Caki2 (cell line): ENCODE measurements at places on chromosomes 2 and 18.

DNA sequence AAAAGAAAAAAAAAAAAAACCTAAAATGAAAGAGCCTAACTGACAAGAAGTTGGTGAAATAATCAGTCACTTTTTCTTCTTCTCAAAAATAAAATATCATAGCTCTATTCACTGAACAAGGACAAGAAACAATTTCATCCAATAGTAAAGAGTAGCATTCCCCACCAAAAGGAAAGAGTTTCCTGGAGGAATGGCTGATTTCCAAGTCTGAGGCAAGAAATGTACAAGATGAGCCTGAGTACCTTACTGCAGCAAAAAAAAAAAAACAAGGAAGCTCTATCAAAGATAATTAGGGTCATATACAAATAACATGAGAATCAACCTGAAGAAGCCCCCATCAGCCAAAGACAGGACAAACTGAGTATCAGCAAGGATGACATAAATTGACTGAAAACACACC, 11.5 kb downstream of the ROCK1 start:
- DNase-seq, result no peak

- DNase-seq, result peak; percentile 8
Measured at GRCh38 chr2:171893196-171893823, 734 bp downstream of the SLC25A12 start.

GRCh38 chr2:15421753-15422152, 139.4 kb downstream of the NBAS start:
- no peak for DNase-seq

DNA sequence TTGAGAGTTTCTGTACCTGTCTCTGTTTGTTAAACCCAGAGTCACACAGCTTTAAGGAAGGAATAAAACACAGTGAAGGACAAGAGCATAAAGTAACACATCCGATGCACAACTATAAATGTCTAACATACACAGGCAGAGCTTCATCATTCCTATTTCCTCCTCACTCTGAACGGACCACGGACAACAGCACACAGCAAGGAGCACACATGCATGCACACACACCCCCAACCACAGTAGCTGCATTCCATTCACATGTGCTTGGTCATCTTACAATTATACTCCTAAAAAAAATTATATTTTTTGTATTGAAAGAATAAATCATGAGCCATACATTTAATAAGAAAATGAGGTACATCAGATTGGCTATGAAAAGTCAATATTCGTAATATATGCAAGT, 58.3 kb downstream of the ID2 start:
- DNase-seq, result no peak

DNA sequence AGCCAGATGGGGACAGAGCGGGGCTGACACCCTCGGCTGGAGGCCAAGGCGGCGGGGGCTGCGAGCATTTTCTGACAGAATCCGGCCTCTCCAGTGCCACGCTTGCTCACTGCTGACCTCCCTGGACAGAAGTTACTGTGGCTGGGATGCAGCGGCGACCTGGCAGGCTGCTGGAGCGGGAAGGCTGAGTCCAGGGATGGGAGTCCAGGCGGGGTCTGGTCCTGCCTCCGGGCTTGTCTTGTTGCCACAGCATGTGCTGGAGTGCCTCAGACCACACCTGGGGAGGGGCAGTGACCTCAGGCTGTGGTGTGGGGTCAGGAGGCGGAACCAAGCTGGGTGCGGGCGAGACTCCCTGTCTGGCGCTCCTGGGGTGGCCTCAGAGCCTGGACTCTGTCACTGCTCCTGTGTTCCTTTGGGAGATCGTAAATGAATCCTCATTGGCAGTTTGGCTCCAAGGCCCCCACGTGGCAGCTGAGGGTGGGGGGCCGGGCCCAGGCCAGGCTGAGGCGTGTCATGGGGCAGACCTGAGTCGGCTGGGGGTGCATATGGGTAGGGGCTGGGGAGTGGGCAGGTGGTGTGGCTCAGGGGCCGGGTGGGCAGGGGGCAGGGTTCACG, 5.5 kb downstream of the BOK start:
- no peak for DNase-seq

DNA sequence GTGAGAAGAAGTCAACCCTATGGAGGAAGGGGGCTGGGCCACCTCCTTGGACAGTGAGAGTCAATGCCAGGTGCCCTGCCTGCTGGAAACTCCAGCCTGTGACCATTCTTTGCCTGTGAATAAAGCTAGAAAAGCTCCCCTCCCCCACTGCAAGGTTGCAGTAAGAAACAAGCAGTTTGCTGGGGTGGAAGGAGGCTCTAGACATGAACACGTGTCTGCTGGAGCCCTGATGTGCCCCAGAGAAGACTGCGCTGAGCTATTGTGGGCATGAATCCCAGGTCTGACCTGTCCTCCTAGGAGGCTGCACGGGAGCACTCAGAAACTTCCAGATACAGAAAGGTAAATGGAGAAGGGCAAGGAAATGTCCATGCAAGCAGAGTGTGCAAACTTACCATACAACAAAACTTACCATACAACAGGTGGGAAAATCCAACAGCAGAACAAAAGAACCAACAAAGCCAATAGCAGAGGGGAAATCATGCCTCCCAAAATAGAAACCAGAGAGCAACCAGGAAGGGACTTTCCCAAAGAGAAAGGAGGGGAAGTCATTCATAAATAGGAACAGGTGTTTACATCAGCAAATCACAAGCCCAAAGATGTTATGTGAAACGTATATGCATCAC, 278.7 kb downstream of the BCL2 start:
- no peak for DNase-seq

DNA sequence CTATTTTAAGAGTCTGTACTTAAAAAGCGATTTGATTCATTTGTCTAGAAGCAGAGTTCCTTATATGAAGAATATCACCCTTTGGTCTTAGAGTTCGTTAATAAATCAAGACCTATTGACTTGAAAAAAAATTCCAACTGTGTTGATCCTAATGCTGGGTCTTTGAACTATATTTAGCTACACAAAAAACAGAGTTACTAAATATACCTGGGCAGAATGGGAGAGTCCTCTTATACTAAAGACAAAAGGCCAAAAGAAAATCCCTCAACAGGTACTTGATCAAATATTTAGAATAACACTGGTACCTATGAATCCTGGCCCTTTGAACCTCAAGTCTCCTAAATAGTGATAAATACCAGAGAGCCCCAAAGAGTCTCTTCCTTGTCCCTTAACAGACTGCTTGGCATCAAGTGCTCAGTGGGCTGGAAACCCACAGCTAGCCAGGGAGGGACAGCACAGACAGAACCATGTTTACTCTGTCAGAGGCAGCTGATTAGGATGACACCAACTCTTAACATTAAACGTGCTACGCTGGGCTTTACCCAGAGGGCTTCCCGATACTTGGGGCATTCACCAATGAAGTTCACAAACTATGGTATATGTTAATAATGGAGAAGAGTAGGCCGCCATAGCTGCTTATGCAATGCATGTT, 95.1 kb downstream of the FIGN start:
- peak; percentile 45 for DNase-seq

DNA sequence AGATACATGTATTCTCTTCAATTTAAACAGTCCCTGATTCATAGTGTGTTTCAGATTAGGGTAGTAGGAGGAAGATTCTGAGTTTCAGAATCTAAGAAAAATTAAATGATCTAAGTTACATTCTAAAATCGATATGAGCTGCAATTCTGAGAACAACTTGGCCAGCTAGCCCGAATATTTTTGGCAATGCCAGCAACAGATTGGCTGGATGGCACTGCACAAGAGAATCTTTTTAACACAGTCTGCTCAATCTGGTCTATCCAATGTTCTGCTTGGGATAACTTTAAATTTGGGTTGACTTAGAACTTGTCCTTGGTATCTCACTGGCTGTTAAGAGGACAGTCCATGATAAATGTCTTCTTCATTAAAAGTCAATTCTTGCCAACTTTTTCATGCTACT, 853.9 kb downstream of the NRXN1 start:
- DNase-seq, result no peak

DNA sequence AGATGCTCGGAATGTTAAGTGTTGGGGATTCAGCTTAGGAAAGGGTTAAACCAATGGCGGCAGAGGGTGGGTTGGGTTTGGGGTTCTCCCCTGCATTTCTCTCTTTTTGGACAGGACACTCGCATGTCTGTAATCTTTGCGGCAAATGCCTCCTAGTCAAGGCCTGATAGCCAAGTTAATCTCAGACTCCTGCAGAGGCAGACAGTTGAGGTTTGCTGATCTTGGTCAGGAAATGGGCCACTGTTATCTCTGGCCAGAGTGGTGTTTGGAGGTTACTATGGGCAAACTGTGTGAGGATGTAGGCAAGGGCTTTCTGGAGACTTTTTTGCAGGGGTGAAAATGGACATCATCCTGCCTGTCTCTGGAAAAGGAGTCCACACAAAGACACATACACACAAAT, 188.8 kb downstream of the SETBP1 start:
- no peak for DNase-seq

DNA sequence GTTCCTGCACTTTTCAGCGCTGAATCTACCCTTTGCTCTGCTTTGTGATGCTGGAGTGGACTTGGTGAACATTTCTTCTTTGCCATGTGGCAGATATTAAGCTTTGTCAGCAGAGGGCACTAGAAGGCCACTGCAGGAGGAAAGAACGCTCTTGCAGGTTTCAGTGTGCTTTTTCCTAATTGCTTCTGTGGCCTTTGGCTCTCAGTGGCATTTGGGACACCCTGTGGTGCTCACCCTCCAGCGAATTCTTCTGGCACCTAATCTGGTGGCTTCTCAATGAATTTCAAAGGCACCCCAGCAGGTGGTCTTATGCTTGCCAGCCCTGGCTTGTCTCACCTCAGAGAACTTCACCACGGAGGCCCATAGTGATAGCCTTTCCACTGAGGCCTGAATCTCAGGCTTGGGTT, 146.7 kb downstream of the MYO3B start:
- peak; percentile 20 for DNase-seq

- no peak for DNase-seq
Measured at GRCh38 chr2:165877565-165878550, 75.7 kb downstream of the TTC21B start.

GRCh38 chr2:70627211-70627898, 73.7 kb upstream of the TGFA start:
- DNase-seq, result no peak

DNA sequence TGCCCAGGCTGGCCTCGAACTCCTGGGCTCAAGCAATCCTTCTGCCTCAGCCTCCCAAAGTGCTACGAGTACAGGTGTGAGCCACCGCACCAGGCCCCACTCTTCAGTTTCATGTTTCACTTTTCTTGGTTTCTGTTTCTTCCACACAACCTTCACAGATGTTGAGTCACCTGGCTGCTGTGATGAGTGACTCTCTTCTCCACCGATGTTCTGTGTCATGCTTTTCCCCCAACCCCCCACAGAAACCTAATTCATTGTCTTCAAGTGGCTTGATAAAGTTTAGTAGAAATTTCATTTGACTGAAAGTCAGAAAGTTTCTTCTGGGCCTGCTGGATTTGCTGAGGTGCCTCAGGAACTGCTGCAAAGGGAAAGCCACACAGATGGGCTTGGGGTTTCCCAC, 78.5 kb downstream of the SPHKAP start:
- DNase-seq, result no peak

DNA sequence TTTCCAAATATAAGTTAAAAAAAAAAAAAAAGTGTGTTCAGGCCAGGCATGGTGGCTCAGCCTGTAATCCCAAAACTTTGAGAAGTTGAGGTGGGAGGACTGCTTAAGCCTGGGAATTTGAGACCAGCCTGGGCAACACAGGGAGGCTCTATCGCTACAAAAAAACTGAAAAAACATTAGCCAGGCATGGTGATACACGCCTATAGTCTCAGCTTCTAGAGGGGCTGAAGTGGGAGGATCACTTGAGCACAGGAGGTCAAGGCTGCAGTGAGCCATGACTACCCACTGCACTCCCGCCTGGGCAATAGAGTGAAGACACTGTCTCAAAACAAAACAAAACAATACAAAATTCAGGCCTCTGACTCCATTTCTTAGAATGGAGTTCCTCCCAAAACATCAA, 9.2 kb downstream of the USP37 start:
- DNase-seq, result no peak

DNA sequence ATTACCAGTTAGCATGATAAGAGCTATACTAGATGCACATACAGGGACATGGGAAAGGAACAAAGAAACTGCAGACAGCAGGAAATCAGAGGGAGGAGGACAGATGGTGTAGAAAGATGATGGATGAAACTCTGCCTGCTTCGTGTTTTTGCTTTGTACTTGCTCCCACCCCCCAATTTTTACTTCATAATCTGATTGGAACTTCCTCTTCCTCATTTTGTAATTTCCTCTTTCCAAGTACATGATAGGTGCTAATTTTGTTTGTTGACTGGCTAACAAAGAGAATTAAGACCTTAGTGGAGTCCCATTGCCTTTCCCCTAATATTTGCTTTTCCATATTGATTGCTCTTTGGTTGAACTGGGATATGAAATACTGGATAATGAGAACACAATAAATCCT, 76.0 kb upstream of the PELI1 start:
- DNase-seq, result no peak

- peak; percentile 35 for DNase-seq
Measured at GRCh38 chr2:13481201-13481600, 764.5 kb downstream of the TRIB2 start.

DNA sequence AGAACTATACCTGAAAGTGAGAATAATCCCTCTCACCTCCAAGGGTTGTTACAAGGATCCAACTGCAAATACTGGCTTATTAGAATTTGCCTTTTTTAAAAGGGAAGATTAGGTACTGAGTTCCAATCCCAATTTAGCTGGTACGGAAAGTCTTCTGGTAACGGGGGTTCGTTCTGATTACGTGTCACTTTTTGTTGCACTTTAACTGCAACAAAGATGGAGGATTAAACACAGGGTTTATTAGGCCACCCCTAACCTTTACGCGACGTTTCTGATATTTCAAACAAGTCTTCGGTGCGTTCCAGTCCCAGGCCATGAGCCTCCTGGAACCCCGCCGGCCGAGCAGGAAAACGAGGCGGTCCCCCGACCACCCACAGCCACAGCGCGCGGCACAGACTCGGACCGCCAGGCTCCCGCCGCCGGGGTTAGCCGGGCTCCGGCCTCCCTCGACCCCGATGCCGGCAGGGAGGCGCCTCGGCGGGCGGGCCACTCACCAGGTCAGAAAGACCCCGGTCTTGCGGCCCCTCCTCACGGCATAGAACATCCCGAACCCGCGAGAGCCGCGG, 411 bp downstream of the RNASEH1 start:
- DNase-seq, result no peak
